ENCODE measurements at places on chromosomes 5 and 9.

DNA sequence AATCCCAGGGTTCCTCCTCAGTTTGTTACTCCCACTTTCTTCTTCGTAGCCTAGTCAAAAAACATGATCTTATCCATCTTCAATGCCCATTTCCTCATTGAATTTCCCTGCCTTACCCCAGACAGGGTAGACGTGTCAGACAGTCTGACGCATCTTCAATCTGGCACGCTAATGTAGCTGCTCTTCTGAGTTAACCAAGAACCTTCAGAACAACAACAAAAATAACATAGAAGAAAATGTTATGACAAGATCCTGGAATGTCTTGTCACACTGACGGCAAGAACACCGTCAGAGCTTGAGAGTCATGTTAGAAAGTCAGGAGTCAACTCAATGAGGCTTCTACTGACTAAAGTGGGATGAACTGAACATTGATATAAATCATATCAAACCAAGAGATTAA is 122.7 kb upstream of the SPDL1 start:
- DNase-seq, result no peak

DNA sequence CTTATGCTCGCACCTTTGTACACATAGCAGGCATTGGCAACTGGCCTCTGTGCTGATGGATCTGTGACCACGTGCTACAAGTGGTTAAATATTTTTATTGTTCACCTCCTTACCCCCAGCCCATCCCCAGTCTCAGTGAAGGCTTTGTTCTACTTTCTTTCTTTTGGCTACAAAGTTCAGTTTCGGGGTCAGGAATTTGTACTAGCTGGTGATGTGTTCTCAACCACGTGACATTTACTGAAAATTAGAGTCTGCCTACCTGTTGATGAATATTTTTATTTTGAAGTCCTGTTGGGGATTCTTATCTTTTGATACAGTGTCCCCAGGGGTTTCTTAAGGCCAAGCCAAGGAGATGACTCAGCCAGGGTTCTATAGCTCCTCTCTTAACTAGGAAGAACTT is 47.8 kb downstream of the C9orf57 start:
- DNase-seq, result no peak

GRCh38 chr9:138024131-138024530 is 146.5 kb downstream of the CACNA1B start:
- no peak for DNase-seq

GRCh38 chr5:80092486-80093107 is 57.4 kb downstream of the THBS4 start:
- DNase-seq, result no peak

- no peak for DNase-seq
These were observed 6.5 kb upstream of the RNF145 start for GRCh38 chr5:159215886-159216285.

GRCh38 chr9:6884101-6884500 is 126.3 kb downstream of the KDM4C start:
- DNase-seq, result no peak

Measured in endodermal cell (in vitro differentiated cells).